ENCODE measurements at places on chromosomes 2 and 18. TPM values are rescaled to one million over a fixed set of nuclear protein-coding genes. Genes with fewer than 3 reads are reported as not detected.

The IL37 gene
- not detected for total RNA-seq

The LCT gene
- under 0.01 TPM for total RNA-seq

The CXCR4 gene
- total RNA-seq = 93.5 TPM

The STEAP3 gene
- 27.9 TPM for total RNA-seq

The IL1RL1 gene
- total RNA-seq = 159 TPM

The CLEC4F gene
- not detected for total RNA-seq

The NEU2 gene
- not detected for total RNA-seq

The RAPH1 gene
- 93.6 TPM for total RNA-seq

The SP140 gene
- not detected for total RNA-seq

The TXNDC9 gene
- total RNA-seq = 133 TPM

The CYP27C1 gene
- total RNA-seq = not detected

The RBFA gene
- 35.5 TPM for total RNA-seq

The REG3G gene
- not detected for total RNA-seq

The CGREF1 gene
- total RNA-seq = 1.3 TPM

The IL1RN gene
- total RNA-seq = not detected

The SP5 gene
- total RNA-seq = not detected

The POTEJ gene
- total RNA-seq = not detected

The RSAD2 gene
- 0.13 TPM for total RNA-seq

The MGAT4A gene
- 83.0 TPM for total RNA-seq

The ZC3H15 gene
- 122 TPM for total RNA-seq

All from thoracic aorta endothelial cell (primary cell).